ENCODE measurements at places on chromosomes 4 and X.

- no peak for DNase-seq
Measured at GRCh38 chrX:9023293-9023692, 10.6 kb downstream of the FAM9B start.

DNA sequence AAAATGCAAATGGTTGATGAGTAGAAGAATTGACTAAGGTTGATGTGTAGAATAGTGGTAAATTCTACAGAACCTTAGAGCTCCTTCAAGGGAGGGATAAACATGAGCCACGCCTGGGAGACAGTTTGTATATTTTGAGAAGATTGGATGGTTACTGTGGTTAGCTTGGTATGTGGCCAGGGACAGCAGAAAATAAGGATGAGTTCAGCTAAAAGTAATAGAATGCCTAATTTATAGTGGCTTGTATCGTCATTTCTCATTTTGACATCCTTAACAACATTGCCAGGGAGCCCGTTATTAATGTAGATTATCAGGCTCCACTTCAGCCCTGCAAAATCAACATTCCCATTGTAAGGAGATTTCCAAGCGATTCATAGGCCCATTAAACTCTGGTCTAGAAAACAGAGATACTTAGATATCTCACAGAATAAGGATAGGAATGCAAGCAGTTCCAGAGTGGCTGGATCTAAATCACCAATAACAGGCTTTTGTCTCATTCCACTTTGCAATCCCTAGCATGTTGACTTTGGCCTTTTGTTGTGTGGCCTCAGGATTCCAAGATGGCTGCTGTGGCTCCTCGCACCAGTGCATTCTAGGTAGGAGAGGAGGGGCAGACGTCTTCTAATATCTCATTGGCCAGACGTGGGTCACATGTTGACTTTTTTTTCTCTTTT lies 6.4 kb upstream of the PTTG2 start:
- DNase-seq, result no peak

DNA sequence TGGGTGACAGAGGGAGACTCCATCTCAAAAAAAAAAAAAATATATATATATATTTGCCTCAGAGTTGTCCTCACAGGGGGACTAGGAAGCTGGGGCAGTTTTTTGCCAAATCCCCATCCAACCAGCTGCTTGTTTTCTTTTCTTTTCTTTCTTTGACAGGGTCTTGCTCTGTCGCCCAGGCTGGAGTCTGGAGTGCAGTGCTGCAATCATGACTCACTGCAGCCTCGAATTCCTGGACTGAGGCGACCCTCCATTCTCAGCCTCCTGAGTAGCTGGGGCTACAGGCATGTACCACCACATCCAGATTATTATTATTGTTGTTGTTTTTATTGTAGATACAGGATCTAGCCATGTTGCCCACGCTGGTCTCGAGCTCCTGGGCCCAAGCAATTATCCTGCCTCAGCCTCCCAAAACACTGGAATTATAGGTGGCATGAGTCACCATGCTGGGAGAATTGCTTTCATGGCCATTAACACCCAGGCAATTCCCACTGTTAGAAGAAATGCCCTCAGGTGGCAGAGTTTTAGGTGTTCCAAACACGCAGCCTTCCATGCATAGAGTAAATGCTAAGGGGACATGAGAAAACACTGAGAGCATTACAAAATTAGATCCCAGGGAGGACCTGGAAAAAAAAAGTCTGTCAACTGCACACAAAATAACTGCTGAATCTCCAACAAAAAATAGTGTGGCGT lies 98.0 kb downstream of the ARHGAP6 start:
- no peak for DNase-seq

DNA sequence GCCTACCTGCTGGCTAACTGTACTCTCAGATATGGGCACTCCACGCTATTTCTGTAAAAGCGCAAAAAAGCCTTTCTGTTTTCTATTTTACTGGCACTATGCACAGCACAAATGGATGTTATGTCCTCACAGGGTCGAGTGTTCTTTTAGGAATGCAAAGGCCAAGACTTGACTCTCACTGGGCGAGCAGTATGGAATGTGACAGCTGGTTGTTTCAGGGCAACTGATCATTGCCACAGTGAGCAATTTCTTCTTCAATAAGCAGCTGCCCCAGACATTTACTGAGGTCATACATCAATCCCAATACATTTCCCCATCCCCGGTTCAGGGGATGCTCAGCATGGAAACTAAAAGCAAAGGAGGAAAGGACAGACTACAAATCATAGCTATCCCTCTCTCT lies 58.2 kb downstream of the PDE5A start:
- DNase-seq, result no peak

DNA sequence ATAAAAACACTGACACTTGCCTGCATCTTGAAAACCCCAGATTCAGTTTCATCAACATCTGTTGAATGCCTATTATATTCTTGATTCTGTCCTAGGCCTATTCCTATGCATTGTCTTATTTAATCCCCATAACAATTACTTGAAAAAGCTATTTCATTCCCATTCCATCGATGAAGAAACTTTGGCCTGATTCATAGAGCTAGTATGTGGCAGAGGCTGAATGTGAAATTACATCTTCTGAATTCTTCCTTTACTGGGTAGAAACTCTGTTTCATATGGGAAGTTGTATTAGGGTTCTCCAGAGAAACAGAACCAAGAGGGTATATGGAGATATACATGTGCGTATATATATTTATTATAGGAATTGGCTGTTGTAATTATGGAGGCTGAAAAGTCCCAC lies 35.0 kb upstream of the SLC4A4 start:
- no peak for DNase-seq

GRCh38 chrX:53163436-53163835 lies 61.6 kb downstream of the KDM5C start:
- no peak for DNase-seq

DNA sequence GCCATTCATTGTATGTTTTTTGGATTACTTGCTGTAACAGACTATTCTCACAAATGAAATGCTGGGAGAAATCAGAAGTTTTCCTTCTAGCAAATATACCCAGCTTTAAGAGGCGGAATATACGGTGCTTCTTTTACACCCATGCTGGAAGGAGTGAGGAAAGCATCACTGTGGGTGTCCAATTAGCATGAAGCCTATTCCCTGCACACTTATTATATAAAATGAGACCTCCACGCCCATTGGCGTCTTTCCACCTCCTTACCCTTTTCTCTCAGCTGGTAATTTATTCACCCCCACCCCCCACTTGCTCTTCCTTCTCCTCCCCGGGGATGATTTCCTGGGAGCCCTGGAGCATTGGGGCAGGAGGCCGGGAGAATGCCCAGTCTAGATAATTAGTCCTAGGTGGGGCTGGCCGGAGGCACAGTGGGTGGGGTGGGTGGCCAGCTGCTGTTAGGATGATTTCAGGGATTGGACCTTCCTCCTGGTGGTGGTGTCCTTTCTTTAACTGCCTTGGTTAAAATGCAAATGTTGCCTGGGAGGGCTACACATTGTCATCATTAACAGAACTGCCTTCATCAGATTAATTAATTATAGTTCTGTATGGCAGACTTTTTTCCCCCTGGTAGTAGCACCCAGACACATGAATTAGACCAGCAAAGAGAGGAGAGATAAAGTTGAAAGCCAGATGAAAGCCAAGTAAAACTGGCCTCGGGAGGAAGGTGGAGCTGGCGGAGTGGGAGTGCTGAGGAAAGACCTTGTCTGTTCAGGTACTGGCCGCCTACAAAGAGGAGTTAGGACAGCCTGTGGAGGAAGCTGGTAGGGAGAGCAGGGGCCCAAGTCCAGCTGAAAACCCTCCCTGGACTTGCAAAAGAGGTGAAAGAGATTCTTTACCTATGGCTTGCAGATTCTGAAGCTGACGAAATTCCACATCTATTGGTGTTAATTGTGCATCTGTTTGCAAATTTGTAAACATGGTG lies 11.4 kb downstream of the SHROOM2 start:
- no peak for DNase-seq

DNA sequence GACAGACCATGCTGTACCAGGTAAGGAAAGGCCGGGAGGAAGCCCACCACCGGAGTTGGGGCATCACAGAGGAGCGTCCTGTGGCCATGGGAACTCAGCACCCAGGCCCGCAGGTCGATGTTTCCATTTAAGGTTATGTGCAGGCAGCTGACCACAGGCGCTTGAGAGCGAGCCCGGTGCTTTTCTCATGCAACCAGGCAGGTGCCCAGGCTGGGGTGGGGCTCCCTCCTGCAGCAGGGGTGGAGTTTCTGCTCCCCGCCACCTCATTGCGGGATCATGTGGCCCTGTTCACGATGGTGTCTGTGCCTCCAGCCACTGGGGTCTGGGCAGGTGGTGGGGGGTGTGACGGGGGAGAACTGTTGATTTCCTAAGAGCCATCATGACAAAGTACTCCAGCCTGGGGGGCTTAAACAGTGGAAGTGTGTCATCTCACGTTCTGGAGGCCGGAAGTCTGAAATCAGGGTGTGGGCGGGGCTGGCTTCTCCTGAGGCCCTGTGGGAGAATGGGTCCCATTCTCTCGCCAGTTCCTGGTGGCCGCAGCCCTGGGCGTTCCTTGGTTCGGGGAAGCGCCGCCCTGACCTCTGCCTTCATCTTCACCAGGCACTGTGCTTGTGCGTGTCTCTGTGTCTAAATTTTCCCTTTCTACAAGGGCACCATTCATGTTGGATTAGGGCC lies 60.9 kb downstream of the CPZ start:
- DNase-seq, result no peak

DNA sequence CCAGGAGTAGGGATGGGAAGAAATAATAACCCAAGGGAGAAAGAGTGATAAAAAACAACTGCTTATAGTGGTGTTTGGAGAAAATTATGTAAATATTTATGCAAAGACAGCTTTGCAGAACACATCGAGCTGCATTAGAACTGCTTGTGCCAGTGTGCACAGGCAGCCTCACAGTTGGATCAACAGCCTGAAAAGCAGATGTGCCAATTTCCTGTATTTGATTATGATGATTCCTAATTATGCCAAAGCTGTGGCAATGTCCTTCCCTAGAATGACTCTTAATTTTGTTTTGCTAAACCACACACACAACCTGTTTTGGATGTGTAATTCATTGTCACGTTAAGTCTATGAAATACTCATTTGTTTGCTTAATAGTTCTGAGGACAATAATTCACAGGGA lies 30.6 kb upstream of the ANTXR2 start:
- DNase-seq, result no peak

GRCh38 chrX:26409636-26410035 lies 193.7 kb downstream of the MAGEB5 start:
- DNase-seq, result no peak

DNA sequence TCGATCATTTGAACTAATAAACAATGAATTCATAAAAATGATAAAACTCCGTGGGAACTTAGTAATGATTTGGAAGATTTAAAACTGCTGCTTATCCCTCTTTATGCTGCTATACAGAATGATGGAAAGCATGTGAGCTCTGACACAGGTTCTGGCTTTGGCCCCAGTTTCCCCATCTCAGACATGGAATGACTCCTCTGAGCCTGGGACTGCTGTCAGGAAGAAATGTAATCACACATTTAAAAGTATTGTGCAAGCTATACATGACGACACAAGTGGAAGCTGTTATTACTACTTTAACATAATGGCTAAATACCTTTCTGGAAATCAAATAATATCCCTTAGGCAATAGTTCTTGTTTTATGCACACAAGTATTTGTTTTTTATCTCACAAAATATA lies 161.7 kb downstream of the DCHS2 start:
- no peak for DNase-seq

GRCh38 chr4:81549984-81550383 lies 78.3 kb upstream of the RASGEF1B start:
- no peak for DNase-seq

DNA sequence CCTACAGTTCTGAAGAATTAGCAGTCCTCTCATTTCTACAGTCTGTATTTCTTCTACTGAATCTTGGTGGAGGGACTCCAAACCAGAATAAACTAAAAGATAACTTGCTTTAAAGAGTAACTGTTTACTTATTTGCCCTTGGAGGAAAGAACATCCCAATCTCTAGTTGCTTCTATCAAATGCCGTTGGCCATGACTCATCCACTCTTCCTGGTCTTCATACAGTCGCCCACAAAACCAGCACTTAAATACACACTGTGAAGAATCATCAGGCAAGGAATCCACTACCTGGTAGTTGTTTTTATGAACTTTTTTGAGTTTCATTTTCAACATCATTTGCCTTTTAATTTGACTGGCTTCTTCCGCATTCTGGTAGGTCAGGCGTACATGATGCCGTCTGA lies 14.2 kb downstream of the ZNF518B start:
- DNase-seq, result no peak

GRCh38 chrX:50432829-50433289 lies 37.8 kb downstream of the DGKK start:
- no peak for DNase-seq
